ENCODE measurements at places on chromosomes 11 and 22. TPM values are rescaled to one million over a fixed set of nuclear protein-coding genes. Genes with fewer than 3 reads are reported as not detected.
A peak's percentile ranks its signal among the peaks of the same experiment; 100 is the strongest.

Gene BATF2
- not detected for total RNA-seq

Gene ASCL2
- total RNA-seq: not detected

Gene NFRKB
- total RNA-seq: 31.7 TPM

Gene RANBP1
- total RNA-seq: 142 TPM

Gene FGF19
- total RNA-seq: not detected

Gene RCOR2
- 9.3 TPM for total RNA-seq

DNA sequence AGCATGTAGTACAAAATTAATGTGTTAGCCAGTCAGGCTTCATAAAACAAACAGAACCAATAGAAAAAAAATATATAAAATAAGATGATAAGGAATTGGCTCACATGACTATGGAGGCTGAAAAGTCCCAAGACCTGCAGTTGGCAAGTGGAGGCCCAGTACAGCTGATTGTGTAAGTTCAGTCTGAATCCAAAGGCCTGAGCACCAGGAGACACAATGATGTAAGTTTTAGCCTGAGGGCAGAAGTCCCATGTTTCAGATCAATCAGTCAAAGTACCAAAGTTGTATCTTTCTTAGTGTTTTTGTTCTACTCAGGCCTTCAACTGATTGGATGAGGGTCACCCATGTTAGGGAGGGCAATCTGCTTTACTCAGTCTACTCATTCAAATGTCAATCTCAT lies 14.3 kb upstream of the OR10D3 start:
- peaks cover 3% of the 10 kb centered on the region for H3K36me3 ChIP-seq
- H3K4me3 ChIP-seq: peak overlapping the region; percentile 56
- H3K27ac ChIP-seq: no peak overlapping the region
- no peak for DNase-seq
- peaks cover 3% of the 10 kb centered on the region for H3K4me1 ChIP-seq

DNA sequence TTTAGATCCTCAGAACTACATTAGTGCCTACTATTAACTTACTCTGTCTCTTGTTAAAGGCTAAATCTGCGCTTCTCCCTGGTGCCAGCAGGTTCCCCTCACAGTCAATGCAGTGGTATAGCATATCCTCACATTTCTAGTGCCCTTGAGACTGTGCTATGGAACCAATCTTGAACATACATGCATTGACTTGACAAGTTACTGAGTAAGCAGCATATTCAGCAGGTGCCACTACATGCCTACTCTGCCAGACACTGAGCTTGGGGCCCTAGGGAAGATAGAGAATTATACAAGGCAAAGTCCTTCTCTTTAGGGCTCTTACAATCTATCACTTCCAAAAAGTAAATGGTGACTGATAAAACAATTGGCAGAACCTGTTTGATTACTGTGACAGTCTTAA lies 3.2 kb downstream of the FUT4 start:
- H3K36me3 ChIP-seq: no peaks in the 10 kb centered on the region
- H3K27ac ChIP-seq: no peak overlapping the region
- no peak for DNase-seq
- peaks cover 18% of the 10 kb centered on the region for H3K4me1 ChIP-seq
- H3K27me3 ChIP-seq: peaks cover 8% of the 10 kb centered on the region

DNA sequence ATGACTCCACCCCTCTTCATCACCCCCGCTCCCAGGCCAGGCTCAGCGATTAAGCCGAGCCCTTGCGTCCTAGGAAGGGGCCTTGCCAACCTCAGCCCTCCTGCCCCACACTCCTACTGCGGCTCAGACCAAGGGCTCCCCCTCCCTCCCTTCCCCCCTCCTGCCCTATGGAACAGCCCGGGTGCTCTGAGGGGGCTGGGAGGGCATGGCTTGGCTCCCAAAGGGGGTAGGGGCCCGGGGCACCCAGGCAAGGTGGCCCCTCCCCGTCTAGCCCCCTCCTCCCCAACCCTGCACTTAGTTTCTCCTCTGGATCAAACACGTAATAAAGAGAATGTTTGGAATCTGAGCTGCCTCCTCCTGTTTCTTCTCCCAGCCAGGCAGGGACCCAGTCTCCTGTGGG lies 6.3 kb downstream of the RCOR2 start:
- peaks cover 7% of the 10 kb centered on the region for H3K4me1 ChIP-seq
- DNase-seq: no peak
- no peak overlapping the region for H3K4me3 ChIP-seq
- peaks cover 10% of the 10 kb centered on the region for H3K27me3 ChIP-seq
- no peak overlapping the region for H3K27ac ChIP-seq
- H3K36me3 ChIP-seq: peaks cover 5% of the 10 kb centered on the region

- H3K27me3 ChIP-seq: peaks cover 8% of the 10 kb centered on the region
- H3K27ac ChIP-seq: no peak overlapping the region
- no peaks in the 10 kb centered on the region for H3K4me1 ChIP-seq
- no peak overlapping the region for H3K4me3 ChIP-seq
- H3K36me3 ChIP-seq: no peaks in the 10 kb centered on the region
Measured at GRCh38 chr22:45911601-45912271, 65.2 kb downstream of the WNT7B start.

- H3K4me3 ChIP-seq: peak overlapping the region; percentile 51
- H3K27me3 ChIP-seq: peaks cover 1% of the 10 kb centered on the region
- DNase-seq: peak; percentile 66
- peaks cover 5% of the 10 kb centered on the region for H3K4me1 ChIP-seq
Measured at GRCh38 chr11:116513894-116514293, 258.9 kb downstream of the BUD13 start.

DNA sequence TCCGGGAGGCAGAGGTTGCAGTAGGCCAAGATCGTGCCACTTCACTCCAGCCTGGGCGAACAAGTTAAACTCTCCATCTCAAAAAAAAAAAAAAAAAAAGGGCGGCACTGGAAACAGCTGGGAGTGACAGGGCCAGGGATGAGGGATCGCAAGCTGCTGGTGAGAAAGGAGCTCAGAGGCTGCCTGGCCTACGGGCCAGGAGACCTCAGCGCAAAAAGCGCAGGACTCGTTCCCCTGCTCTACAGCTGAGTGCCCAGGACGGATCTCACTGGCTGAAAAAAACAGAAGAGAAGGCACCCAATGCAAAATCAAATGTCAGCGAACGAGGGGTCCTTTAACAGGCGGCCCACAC lies 650 bp upstream of the NUP50 start:
- peak; percentile 24 for DNase-seq
- H3K4me1 ChIP-seq: peaks cover 40% of the 10 kb centered on the region
- H3K27me3 ChIP-seq: peaks cover 8% of the 10 kb centered on the region
- peak overlapping the region; percentile 94 for H3K4me3 ChIP-seq

- H3K36me3 ChIP-seq: no peaks in the 10 kb centered on the region
- DNase-seq: no peak
- no peak overlapping the region for H3K27ac ChIP-seq
- H3K4me1 ChIP-seq: no peaks in the 10 kb centered on the region
- H3K27me3 ChIP-seq: peaks cover 3% of the 10 kb centered on the region
- no peak overlapping the region for H3K4me3 ChIP-seq
Measured at GRCh38 chr11:39149214-39149613, 2310.2 kb downstream of the LRRC4C start.

DNA sequence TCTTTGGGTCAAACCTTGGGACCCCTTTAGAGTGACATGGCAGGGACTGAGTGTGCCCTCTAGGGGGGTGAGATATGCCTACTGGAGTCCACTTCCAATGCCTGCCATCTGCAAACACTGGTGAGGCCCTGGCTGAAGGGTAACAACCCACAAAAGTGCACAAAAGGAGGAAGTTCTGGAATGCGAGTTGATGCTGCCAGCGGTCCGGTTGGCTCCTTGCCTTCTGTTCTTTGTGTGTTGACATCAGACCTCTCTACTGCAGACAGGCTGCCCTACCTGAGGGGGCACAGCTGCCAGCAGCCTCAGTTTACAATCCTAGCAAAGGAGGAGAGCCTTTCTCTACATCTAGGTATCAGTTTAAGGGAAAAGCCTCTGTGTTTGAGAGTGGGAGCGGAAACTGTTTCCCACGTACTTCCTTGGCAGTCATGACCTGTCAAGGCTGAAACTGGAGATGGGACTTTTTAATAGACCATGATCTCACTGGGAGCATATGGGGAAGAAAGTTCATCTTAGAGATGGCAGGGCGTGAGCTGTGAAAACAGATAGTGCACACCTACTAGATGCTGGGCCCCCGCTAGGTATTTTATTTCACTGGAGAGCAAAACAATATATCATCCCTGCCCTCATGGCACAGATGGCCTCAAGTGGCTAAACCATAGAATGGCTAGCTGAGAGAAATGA lies 27.2 kb downstream of the BMAL1 start:
- DNase-seq: no peak
- H3K4me1 ChIP-seq: no peaks in the 10 kb centered on the region
- peaks cover 5% of the 10 kb centered on the region for H3K27me3 ChIP-seq

DNA sequence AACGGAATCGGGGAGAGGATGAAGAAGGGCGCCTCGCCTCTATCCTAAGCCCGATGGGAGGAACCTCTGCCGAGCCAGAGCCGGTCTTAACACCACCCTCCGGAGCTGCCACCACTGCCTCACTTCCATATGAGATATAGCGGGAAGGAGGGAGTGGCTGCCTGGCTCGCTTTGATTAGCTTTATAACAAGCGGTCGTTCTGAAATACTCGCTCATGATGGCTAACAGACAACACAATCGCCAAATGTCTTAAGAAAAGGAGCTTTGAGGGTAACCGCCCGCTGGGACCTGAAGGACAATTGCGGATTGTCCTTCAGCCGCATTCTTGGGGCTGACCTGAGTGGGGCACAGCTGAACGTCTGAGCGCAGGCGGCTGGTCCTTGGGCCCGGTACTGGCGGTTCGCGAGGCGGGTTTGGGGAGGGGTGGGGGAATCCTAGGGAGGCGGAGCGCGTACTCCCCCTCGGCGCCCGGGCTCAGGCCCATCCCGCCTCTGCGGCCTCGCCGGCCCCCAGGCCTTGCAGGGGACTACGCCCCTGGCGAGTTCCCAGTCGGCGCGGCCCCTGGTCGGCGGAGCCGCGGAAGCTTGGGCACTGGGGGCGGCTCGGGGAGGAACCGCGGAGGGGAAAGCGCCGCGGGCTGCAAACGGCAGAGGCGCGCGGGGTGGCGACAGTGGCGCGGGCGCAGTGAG lies at the start of gene PLAAT5:
PLAAT5 (minus strand) TSS at position 617 of the 689 bp plus-strand sequence; CDS start at position 484, 133 bp downstream.
- H3K27me3 ChIP-seq: peaks cover 3% of the 10 kb centered on the region
- DNase-seq: peak; percentile 32
- peak within 1 kb of the TSS; percentile 90 for H3K4me3 ChIP-seq
- H3K27ac ChIP-seq: no peak within 1 kb of the TSS

DNA sequence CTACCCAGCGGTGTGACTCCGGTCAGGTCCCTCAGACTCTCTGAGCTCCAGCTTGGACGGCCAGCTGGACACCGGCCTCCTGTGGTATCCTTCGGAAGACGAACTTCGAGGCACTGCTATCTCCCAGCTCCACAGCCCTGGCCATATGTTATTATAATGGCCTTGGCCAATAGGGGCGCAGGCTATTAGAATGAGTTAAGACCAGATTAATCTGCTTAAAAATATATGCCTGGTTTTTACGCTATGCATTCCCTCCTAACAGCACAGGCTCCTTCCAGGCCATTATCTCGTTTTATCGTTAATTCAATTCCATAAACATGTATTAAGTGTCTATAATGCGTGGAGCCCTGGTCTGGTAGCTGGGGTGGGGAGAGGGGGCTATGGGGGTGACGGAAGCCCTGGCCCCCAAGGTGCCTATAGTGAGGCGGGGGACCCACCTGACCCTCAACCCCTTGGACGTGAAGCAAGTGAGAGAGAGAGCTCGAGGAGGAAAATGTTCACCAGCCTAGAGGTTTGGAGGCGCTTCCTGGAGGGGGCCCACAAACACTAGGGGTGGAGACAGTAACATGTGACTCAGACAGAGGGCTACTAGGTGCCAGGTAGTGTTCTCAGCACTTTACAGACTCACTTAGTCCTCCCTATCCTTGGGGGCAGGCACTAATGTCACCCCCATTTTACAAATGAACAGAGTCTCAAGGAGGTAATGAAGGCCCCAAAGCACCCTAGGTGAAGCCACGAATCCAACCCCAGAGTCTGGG lies 37.5 kb upstream of the TCF20 start:
- DNase-seq: no peak
- no peak overlapping the region for H3K4me3 ChIP-seq
- peaks cover 14% of the 10 kb centered on the region for H3K4me1 ChIP-seq
- H3K27ac ChIP-seq: no peak overlapping the region
- no peaks in the 10 kb centered on the region for H3K36me3 ChIP-seq

DNA sequence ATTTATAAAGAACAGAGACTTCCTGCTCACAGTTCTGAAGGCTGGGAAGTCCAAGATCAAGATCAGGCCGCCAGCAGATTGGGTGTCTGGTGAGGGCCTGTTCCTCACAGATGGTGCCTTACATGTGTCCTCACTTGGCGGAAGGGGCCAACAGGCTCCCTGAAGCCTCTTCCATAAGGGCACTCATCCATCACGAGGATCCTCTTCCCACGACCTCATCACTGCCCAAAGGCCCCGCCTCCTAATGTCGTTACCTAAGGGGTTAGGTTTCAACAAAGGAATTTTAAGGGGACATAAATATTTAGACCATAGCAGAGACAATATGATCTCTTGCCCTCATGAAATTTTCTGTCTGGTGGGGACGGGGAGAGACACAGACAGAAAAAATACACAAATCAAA lies 18.6 kb downstream of the TP53AIP1 start:
- DNase-seq: no peak
- peaks cover 7% of the 10 kb centered on the region for H3K4me1 ChIP-seq
- no peak overlapping the region for H3K27ac ChIP-seq
- H3K36me3 ChIP-seq: no peaks in the 10 kb centered on the region
- H3K4me3 ChIP-seq: no peak overlapping the region

Measured in endothelial cell (in vitro differentiated cells).